ENCODE measurements at places on chromosomes 3 and 15.

DNA sequence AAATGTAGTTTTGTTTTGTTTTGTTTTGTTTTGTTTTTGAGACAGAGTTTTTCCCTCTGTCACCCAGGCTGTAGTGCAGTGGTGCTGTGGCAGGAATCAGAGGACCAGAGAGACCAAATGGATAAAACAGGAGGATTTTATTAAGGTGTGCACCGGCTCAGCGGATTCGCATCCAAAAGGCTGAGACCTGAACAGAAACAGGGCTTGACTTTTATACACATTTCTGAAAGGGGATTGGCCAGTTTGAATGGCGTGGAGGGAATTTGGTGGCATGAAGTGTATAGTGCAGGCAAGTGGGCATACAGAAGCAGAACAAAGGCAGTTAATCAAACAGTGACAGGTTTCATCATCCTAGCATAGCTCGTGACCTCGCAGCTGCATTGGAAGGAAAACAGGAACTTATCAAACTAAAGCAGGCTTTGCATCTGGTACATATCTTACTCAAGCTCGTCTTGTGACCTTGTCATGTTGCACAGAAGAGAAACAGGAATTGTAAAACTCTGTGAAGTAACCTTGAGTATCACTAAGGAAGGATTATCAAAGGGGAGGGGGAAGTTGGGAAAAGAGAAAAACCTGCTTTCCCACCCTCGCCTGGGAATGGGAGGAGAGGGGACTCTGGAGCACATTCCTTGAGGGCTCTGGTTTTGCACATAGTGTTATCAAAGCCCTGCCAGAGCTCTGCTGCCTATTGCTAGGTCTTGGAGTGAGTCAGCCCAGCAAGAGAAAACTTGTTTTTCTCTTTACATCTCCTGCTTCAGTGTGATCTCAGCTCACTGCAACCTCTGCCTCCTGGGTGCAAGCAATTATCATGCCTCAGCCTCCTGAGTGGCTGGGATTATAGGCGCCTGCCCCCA is 38.5 kb downstream of the C3orf62 start:
- peak; percentile 33 for DNase-seq

DNA sequence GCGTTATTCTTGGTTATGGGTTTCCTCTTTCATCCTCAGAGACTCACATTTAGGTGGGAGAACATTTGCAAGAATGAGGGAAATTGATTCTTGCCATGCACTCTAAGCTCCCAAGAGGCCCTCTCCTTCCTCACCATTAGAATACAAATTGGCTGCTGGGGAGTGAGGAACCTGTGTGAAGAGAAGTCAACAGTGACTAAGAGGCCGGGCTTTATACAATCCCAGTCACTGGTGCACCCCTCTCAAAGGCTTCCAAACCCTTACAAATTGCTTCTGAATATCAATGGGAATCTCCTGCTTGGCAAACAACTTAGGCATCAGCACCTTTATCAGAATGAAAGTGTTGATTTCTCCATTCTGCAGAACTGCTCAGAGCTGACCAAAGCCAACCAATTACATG is 16.5 kb upstream of the RGMA start:
- no peak for DNase-seq

DNA sequence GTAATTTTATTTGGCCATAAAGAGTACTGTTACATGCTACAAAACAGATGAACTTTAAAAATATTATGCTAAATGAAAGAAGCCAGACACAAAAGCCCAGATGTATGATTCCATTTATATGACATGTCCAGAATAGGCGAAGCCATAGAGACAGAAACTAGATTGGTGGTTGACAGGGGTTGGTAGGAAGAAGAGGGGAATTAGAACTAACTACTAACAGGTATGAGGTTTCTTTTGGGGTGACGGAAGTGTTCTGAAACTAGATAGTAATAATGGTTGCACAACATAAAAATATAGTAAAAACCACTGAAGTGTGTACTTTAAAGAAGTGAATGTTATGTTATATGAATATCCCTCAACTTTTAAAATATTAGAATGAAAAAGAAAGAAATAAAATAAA is 66.1 kb downstream of the GBE1 start:
- no peak for DNase-seq

DNA sequence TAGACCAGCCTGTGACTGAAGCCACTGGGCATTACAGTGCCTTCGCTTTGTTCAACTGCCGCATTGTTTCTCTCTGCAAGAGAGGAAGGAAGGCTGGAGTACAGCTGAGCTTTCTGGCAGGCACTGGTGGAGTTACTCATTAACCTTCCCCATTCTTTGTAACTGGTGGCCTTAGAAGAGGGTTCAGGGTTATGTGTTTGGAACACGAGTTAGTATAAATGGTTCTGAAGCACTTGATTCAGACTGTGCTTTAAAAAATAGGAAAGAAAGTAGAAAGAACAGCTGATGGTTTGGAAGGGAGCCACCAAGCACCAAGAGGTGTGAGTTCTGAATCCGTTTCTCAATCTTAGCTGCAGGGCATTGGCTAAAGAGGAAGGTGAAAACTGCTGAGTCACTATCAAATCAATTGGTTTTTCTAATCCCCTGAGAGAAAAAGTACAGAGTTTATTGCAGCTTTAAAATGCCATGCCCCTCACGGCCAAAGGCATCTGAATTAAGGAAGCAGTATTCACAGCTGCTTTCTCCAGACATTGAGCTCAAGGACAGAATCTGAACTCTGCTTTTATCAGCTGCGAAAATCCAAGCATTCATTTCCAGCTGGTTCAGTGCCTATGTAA is 3.6 kb downstream of the HGD start:
- peak; percentile 70 for DNase-seq

DNA sequence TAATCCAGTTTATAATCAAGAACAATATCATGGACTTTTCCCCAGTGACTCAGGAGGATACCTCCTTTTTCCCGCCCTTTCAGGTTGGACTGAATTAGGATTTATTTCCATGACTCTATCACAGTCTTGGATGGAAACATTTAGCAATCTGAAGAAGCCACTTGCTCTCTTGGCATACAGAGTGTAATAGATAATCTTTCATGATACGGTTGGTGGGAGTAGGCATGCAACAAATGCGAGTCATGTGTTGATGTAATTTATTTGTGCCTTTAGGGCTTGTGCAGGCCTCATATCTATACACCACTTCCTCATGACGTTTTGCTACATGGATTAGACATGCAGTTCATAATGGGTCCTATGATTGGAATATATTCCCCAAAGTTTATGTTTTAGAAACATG is 54.2 kb upstream of the MCTP2 start:
- no peak for DNase-seq

DNA sequence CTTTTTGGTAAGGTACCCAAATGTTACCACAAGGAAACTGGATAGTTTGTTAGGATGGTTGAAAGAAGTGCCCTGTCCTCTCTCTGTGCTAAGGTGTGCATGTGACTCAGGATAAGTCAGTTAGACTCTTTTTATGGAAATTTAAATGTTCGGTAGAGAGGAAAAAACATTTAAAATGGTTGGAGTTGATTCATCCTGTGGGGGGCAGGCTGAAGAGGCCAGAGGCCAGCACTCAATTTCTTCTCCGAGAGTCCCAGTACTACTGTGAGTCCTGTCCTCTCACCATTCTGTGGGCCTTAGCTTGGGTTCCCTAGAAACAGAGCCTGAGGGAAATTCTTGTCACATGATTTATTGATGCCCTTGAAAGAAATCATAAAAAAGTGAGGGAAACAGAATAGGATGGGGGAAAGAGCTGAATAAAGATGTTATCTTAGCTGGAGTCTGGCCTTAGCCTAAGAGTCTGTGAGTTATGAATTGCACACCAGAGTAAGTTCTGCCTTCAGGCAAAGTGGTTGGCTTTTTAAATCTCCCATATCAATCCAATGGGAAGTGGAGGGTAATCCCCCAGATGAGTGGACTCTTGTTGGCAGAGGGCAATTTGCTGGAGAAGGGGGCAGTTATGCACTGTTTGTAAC is 106.5 kb upstream of the GALNT15 start:
- no peak for DNase-seq

GRCh38 chr15:52184721-52185120 is 6.5 kb downstream of the GNB5 start:
- DNase-seq: no peak

- no peak for DNase-seq
These were observed 191.1 kb downstream of the TBC1D5 start for GRCh38 chr3:17551333-17551732.

DNA sequence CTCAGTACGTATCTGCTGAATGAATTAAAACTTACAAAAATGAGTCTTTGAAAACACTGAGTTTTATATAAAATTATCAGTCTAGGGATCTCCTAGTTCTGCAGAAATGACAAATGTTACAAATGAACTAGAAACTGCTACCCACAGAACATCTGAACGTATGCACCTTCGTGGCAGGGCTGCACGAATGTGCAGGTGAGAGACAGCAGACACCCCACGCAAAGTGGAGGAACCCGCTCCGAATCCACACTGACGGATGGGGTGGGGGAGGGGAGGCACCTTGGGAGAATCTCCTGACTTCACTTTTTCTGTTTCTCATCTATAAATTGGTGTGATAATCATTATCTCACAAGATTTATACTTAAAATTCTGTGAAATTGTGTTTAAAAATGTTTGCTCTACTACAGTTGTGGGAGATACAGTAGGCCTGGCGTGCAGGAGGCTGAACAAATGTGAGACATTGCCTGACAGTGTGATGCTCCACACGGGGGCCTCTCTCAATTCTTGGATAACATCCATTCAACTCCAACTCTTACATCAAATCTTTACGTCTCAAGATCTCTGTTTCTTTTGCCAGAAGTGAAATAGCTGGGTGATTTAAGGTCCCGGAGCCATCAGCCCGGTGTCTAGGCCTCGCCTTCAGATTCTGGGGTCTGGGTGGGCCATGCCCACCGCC is 86.9 kb downstream of the ATP10A start:
- DNase-seq: no peak

GRCh38 chr3:25424614-25425013 is 3.4 kb upstream of the RARB start:
- no peak for DNase-seq

DNA sequence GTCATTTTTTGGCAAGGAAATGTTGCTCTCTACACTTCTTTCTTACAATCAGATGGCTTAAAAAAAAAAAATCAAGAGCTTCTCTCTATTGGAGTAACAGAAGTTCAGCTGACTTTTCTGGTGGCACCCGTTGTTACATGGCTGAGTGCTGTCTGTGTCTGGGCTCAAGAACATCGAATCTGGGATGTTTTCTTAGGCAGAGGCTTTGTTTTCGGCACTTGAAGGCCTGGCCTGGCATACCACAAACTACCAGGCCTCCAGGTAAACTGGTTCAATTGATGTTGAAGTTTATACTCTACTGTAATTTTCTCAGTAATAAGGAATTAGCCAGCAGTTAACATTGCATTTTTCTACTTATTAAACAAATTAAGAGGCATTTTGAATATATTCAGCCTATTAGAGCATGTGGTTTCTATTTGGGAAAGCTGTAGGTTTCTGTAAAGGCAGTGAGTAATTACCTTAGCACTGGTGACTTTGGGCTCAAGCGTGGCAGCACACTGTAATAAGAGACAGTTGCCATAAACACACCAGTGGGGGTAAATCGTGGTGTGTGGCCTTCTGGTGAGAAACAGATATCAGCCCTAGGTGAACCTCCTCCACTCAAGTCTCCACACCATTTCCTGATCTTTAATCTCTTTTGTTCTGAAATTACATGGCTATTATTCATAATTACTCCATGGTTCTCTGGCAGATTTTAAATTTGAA is 544.7 kb downstream of the MECOM start:
- DNase-seq: no peak

GRCh38 chr3:46576386-46576785 is 10.3 kb upstream of the LRRC2 start:
- no peak for DNase-seq

Data from transverse colon (tissue), 4 donors.